ENCODE measurements at places on chromosomes 2 and 18. TPM values are rescaled to one million over a fixed set of nuclear protein-coding genes. Genes with fewer than 3 reads are reported as not detected.

Gene NOTO
- not detected for total RNA-seq

Gene NCKAP1
- total RNA-seq = 42.4 TPM

Gene M1AP
- 0.16 TPM for total RNA-seq

GRCh38 chr2:231182513-231182899 lies 15.9 kb upstream of the ARMC9 start:
- no peaks in the 10 kb centered on the region for H3K36me3 ChIP-seq
- H3K27me3 ChIP-seq = no peaks in the 10 kb centered on the region
- H3K4me1 ChIP-seq = no peaks in the 10 kb centered on the region

Measured in pancreas (tissue), 10 donors.